Stimulated activated CD8-positive, alpha-beta memory T cell treated with anti-CD3 and anti-CD28 coated beads, Interleukin-4, amount 100 ng/mL, for 48 hours (primary cell): ENCODE measurements at places on chromosomes 7 and 10.

GRCh38 chr10:126945351-126946030, 40.3 kb downstream of the DOCK1 start:
- DNase-seq: no peak

DNA sequence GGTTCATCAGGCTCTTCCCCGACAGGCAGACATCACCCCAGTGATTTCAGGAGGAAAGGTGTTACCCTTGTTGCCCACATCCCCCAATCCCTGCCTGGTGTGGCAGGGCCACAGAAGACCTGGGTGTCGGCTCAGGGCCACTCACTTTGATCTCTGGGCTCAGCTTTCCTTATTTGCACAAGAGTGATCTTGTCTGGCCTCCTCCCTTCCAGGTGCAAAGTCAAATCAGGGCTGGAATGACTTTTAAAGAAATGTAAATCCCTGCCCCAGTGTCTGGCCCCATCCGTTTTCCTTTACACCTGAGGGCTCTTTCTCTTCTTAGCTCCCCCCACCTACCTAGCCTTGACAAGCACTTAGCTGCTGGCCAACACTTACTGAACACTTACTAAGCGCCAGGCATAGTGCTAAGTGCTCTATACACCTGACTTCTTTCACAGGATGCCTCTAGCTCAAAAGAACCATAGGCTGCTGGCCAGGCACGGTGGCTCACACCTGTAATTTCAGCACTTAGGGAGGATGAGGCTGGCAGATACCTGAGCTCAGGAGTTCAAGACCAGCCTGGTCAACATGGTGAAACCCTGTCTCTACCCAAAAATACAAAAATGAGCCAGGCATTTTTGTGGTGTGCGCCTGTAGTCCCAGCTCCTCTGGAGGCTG, 979 bp upstream of the NODAL start:
- DNase-seq: no peak

- no peak for DNase-seq
Measured at GRCh38 chr7:825386-825785, 6.9 kb upstream of the SUN1 start.

GRCh38 chr10:50621968-50622705, 1.6 kb downstream of the SGMS1 start:
- DNase-seq: peak; percentile 69

DNA sequence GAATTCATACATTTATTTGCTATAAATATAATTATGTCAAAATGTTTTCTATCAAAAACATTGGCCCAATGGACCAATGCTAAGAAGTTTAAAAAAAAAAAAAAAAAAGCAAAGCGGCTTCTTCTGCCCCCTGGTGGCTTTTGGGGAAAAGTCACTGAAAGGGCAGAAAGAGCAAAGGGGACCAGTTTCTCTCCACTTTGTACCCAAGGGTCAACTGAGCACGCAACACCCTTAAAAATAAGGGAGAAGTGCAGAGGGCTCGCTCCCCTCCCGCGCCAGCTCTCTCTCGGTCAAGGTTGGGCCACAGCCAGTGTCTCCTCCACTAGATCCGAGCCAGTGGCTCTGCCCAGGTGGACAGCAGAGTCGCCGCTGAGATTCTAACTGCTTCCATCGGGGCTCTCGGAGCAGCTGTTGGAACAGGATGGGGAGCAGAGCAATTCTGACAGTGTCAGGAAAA, 136.4 kb upstream of the FGFR2 start:
- DNase-seq: peak; percentile 33

DNA sequence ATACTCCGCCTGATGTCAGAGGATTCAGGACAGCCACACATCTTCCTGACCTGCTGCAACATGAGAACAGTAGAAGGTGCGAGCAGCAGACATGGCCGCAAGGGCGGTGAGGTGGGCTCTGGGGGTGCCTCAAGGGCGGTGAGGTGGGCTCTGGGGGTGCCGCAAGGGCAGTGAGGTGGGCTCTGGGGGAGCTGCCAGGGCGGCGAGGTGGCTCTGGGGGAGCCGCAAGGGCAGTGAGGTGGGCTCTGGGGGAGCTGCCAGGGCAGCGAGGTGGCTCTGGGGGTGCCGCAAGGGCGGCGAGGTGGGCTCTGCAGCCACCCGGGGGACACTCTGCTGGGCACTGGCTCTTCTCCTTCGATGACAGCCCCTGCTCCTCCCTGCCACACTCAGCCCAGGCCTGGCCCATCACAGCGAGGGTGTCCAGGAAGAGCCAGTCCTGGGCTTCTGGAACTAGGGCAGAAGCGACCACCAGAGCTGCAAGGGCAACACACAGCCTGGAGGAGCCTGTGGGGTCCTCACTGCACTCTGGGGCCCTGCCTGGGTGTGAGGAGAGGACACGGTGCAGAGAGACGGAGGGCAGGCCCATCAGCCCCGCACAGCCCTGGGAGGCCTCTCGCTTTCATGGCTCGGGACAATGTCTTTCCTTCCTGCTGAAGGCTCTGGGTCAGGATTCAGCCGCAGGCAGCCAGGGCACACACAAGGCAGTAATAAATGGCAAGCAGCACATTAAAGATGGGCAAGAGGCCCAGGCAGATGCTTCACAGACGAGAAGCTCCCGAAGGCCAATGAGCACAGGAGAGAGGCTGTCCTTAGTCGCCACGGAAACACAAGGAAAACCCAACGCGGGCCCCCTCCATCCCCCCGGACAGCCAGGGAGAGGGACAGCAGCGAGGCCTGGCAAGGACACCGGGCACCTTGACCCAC, 42.5 kb downstream of the STK32C start:
- DNase-seq: no peak

DNA sequence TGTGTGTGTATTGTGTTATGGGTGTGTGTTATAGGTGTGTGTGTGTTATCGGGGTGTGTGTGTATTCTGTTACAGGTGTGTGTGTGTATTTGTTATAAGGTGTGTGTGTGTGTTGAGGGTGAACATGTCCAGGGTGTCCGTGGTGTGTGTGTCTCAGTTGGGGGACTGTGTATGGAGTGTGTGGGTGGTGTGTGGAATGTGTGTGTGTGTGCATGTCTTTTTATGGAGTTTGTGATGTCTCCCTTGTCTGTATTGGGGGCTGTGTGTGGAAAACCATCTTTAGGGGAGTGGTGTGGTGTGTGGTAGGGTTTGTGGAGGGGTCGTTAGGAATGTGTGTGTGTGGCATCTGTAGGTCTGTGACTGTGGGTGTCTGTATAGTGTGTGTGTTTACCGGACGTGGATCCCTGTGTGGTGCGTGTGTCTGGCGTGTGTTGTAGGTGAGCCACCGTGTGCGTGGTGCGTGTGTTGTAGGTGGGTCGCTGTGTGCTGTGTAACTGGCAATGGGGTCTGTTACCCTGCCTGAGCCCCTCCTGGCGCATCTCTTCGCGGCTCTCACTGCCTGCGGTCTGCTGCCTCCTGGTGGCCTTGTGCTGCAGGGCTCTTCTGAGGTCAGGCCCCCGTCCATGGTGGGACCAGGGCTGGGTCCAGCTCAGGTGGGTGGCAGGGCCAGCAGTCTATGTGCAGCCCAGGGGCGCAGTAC, 61.7 kb downstream of the PALD1 start:
- peak; percentile 57 for DNase-seq

- DNase-seq: no peak
Measured at GRCh38 chr7:135833642-135834041, 85.0 kb upstream of the FAM180A start.

DNA sequence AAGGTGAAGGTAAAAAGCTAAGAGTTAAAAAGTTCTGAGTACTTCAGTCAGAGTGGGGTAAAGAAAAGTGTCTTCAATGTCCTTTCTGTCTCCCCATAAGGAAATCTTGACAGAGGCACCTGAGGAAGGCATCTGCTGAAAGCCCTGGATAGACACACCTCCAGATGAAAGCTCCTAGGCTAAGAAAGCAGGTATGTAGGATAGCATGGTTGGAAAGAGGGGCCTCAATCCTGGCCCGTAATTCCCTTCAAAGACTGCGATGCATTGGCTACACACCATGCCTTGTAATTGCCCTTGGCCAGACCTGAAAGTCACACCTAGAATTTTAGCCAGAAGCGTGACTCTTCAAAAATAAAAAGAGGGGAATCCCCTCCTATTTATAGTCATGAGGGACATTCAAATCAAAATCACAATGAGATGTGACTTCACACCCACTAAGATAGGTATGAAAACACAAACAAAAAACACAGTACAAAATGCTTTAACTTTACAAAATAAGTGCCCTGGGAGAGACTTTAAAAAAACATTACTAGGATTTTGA, 809.7 kb downstream of the IPMK start:
- DNase-seq: no peak

DNA sequence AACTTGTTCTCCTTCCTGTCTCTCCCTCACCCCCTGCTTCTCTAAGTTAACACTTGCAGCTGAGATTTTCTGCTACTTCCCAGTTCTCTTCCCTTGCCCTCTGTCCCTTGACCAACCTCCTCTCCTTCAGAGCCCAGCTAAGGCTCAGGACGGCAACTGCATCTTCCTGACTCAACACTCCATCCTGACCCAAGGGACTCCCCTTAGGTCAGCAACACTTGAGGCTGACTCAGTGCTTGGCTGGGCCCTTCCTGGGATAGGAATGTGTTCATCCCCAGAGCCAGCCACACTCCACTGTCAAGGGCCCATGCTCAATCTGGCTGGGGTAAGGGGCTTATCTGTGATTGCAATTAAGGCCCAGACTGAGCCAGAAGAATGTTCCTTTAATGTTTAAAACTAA, 3.4 kb downstream of the CALHM2 start:
- no peak for DNase-seq

DNA sequence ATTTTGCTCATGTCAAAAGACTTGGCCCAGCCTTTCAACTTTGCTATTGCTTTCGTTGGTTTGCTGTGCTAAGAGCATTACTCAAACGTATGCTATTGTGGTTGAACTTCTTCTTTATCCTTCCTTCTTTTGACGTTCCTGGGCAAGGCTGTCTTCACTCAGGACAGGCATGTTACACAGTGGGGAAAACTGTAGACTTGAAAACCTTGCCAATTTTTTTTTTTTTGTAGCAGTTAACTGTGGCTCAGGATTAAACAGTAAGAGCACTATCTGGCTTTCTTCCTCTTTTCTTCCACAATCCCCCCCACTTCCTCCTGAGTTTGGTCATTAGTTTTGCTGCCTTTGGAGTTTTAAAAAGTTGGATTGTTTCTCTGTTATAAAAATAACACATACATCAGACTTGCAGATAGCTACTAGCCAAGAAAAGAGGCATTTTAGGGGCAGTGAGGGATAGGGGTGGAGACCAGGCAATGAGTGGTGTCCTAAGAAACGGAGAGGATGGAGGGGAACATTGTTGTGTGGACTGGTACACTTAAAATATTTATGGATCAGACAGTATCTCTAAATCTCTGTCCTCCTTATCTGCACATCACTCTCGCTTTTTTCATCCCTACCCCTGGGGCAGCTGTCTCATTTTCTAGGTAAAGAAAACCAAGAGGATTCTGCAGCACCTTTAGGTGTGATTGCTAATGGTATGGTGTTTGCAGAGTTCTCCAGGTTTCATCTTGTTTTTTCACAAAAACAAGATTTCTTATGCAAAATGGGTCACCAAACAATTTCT, 181.7 kb downstream of the LRMDA start:
- no peak for DNase-seq

- no peak for DNase-seq
Measured at GRCh38 chr7:151352512-151352911, 10.9 kb downstream of the NUB1 start.
